Fibroblast of lung (primary cell): ENCODE measurements at places on chromosomes 12 and 14. TPM values are rescaled to one million over a fixed set of nuclear protein-coding genes. Genes with fewer than 3 reads are reported as not detected.

DNA sequence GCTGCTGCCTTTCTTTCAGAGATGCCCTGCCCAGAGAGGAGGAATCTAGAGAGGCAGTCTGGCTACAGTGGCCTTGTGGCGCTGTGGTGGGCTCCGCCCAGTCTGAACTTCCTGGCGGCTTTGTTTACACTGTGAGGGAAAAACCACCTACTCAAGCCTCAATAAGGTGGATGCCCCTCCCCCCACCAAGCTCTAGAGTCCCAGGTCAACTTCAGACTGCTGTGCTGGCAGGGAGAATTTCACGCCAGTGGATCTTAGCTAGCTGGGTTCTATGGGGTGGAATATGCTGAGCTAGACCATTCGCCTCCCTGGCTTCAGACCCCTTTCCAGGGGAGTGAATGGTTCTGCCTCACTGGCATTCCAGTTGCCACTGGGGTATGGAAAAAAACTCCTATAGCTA lies 25.6 kb downstream of the SPATA7 start:
- no peak for DNase-seq

DCAF5 gene
- polyA plus RNA-seq = 26.4 and 31.8 TPM in 2 replicates

- no peak for DNase-seq
These were observed 53.7 kb downstream of the GCH1 start for GRCh38 chr14:54848910-54849309.

DNA sequence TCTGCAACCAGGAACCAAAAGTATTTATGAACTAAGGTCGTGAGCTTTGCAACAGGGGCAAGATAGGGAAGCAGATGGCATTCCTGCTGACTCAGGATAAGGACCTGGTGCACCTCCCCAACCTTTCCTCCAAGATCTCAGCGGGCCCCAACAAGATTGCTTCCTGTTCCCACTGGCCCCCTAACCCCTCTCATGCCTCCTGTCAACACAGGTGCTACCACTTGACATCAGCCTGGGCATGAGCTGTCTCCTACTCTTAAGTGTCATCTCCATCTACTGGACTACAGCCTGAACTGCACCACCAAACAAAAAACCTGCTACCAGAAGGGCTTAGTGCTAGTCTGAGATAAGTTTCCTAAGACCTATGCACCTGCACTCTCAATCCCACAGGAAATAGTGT lies 32.7 kb downstream of the MED6 start:
- peak; percentile 20 for DNase-seq

DNA sequence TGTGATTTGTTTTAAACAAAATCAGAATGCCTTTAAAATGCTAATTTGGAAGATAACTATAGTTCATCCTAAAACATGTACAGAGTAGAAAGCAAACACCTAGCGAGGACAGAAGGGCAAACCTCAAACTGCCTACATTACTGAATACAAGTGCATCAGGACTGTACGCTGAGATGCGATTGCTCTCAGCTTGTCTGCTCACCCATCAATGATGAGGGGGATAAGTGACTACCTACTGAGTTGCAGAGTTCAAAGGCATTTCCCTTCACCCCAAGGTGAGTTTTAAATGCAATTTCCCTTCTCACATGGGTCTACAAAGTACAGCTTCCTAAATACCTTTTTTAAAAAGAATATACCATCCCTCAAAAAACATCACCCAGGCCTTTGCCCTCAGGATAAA lies 52.9 kb downstream of the PHLDA1 start:
- DNase-seq = no peak

- no peak for DNase-seq
These were observed 127.7 kb downstream of the SNAPC1 start for GRCh38 chr14:61889914-61890351.

RDH16 gene
- 0.02 TPM in 1 of 2 replicates, not detected in the other for polyA plus RNA-seq

DNA sequence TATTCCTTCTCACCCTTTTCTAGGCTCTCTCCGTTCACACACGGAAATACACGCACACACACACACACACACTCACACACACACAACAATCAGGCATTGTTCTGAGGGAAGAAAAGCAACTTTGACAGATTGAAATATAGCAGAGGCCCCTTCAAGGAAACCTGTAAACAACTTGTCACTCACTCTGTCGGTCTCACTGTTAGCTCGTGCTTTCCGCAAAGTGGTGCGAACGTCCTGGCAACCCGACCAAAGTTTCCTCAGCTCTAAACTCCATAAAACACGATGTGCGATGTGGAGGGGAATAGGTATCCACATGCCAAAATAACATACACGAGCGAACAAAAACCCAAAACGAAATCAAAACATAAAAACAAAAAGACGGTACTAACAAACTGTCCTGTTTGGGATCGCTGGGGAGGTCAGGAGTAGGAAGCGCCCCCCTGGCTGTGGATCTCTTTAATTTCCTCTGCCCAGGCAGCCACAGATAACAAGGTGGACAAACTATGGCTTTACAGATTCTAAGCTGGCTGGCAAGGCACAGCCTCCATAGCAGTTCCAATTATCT lies 822 bp upstream of the SOX5 start:
- DNase-seq = peak; percentile 23

DNA sequence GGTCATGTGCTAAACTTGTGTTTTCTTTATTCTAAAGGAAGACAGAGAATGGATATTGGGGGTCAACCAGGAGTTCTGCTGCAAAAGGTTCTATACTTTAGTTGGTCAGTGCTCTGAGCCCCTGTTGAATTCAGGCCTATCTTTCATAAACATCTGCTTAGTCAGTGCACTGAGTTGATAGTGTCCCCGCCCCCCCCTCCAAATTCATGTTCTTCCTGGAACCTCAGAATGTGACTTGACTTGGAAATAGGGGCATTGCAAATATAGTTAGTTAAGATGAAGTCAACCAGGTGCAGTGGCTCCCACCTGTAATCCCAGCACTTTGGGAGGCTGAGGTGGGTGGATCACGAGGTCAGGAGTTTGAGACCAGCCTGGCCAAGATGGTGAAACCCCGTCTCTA lies 23.3 kb downstream of the CHST11 start:
- no peak for DNase-seq

DNA sequence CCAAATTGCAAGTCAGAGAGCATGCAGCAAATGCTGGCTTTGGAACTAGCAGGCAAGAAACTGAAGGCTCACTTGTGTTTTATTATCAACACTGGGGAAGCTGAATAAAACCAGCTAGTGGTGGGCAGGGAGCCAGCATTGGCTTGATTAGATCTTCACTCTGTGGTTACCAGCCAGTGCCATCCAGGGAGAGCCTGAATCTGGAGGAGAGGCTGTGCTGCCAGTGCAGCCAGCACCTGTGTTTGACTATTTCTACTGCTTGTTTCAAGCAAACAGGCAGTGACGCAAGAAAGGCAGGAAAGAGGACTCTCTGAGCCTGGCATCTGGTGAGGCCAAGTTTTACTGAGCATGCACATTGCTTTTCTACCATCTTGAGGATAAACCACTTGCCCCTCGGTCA lies 247.0 kb downstream of the PHLDA1 start:
- DNase-seq = no peak

PRIMA1 gene
- polyA plus RNA-seq = not detected in 2 replicates

TAS2R8 gene
- not detected in 2 replicates for polyA plus RNA-seq

DNA sequence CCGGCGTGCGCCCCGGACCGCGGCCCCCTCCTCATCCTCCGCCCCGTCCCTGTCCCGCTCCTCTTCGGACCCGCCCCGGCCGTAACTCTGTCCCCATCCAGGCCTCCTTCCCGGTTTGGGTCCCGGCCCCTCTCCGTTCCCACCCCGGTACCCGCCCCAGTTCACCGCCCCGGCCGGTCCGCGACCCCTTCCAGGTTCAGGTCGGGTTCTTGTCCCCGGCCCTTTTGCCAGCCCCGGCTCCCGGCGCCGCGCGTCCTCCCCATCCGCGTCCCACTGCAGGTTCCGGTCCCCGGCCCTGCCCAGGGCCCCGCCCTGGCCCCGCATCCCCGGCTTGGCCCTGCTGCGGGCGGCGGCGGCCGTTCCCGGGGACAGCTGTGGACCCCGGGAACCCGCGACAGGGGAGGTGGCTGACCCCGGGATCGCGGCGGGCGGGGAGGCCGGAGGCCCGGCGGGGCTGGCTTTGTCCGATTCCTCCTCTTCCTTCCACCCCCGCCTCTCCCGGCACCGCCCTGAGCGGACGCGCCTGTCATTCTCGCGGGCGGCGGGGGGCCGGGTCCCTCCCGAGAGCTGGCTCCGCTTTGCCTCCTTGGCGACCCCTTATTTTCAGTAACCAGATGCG lies 601 bp downstream of the KLC1 start:
- no peak for DNase-seq

- peak; percentile 55 for DNase-seq
These were observed 210.5 kb downstream of the BCAT1 start for GRCh38 chr12:24738441-24738840.

DNA sequence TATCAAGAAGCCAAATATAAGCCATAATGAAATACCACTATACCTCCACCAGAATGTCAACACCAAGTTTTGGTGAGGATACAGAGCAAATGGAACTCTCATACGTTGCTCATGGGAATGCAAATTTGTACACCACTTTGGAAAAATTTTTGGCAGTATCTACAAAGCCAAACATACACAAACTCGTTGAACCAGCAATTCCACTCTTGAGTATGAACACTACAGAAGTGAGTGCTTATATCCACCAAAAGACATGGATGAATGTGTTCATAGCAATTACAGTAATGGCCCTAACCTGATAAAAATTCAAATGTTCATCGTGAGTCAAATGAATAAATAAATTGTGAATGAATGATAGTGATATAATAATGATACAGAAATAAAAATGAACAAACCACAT lies 24.8 kb downstream of the C12orf71 start:
- no peak for DNase-seq

DNA sequence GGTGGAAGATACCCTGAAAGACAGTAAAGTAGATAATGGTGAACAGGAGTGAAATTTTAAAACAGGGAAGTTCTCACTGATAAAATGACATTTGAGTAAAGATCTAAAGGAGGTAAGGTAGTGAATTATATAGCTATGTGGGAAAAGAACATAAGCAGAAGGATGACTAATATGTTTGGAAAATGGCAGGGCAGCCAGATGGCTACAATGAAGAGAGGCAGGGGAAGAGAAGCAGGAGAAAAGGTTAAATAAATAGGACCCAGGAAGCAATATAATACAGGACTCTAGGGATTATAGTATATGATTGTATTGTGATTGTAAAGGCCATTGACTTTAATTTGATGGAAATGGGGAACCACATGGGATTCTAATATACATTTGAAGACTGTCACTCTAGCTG lies 33.0 kb downstream of the SCFD1 start:
- DNase-seq = peak; percentile 4

GRCh38 chr12:5830111-5830510 lies 114.9 kb downstream of the ANO2 start:
- DNase-seq = no peak

COX8C gene
- polyA plus RNA-seq = not detected in 2 replicates

DNA sequence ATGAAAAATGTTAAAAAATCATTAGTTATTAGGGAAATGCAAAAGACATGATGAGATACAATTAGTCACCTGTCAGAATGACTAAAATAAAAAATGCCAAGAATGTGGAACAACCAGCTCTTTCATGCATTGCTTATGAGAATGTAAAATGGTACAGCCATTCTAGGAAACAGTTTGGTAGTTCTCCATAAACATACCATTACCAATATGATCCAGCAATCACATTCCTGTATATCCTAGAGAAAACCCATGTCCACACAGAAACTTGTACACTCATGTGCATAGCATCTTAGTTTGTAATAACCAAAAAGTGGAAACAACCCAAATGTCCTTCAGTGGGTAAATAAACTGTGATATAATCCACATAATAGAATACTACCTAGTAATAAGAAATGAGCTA lies 245.7 kb downstream of the FUT8 start:
- peak; percentile 5 for DNase-seq

DNA sequence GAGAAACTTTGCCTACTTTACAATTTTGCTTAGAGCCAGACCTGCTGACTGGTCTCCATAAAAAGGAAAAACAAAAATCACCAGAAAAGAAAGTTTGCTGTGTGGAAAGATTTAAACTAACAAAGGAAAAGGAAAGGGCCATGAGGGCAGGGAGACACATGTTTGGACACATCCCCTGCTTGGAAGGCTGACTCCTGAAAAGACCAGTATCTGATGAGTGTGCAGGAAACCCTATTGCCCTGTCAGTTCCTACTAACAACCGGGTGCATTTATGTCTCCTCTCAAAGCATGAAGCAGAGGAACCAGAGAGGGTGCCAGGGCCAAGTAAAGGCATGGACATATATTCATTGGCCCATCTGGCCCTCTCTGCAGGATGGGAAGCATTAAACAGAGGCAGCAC lies 7.0 kb upstream of the STAB2 start:
- no peak for DNase-seq

DEGS2 gene
- not detected in 2 replicates for polyA plus RNA-seq

- DNase-seq = peak; percentile 25
These were observed 266.4 kb upstream of the USP15 start for GRCh38 chr12:61993734-61994345.

CIROP gene
- polyA plus RNA-seq = 0.09 and 0.61 TPM in 2 replicates

POTEG gene
- not detected in 2 replicates for polyA plus RNA-seq

CS gene
- polyA plus RNA-seq = 170 and 228 TPM in 2 replicates
